T1000 (cell line): ENCODE measurements at places on chromosomes 6 and 20.
A peak's percentile ranks its signal among the peaks of the same experiment; 100 is the strongest.

DNA sequence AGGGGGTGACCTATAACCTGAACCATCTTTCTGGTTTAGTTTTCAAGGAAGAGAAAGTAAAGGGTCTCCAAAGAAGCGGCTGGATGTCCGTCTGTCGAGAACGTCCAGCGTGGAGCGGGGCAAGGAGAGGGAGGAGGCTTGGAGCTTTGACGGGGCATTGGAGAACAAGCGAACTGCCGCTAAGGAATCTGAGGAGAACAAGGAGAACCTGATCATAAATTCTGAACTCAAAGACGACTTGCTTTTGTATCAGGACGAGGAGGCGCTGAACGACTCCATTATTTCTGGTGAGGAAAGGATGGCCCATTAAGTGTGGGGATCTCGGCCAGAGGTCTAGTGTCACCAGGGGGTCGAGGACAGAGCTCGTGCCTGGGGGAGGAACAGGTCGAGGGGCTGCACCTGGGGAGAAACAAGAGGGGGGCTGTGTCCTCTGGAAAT is 159.2 kb downstream of the SYCP2 start:
- no peak for DNase-seq

DNA sequence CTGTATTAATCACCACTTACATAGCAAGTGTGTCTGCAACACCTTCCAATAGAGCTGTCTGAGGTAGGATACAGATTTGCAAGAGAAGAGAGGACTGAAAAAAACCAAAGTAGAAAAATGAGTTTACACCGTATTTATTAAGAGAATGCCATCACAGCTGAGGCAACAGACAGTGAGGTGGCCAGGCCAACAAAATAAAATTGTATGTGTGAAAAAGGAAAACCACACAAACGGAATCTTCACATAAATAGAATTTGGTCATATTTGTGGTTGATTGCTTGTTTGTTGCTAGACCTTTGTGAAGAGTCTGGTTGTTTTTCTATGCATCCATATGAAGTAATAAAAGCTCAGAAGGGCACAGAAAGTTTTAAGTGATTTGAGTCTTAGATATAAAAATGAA is 157.8 kb upstream of the TSHZ2 start:
- DNase-seq = no peak

- no peak for DNase-seq
Observed at GRCh38 chr6:45667766-45668165, 290.0 kb upstream of the SUPT3H start.

- no peak for DNase-seq
Observed at GRCh38 chr6:158160932-158161539, 7.0 kb downstream of the SERAC1 start.

DNA sequence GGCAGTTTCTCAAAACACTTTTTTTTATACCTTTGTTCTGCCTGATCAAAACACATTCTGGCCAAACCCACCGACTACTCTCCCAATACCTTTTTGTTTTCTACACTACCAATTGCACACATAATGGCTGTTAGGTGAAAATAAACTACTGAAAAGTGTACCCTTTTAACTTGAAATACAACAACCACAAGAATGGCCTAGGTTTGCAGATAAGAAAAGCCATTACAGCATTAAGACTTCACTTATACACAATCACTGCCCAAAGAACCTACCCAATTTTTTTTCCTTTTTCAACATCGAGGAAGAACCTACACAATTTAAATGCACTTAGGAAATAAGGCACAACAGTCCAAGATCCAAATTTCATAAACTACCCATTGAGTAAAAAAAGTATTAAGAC is 1.8 kb downstream of the SEC63 start:
- no peak for DNase-seq

GRCh38 chr6:38808039-38808438 is 92.9 kb downstream of the DNAH8 start:
- DNase-seq = no peak

DNA sequence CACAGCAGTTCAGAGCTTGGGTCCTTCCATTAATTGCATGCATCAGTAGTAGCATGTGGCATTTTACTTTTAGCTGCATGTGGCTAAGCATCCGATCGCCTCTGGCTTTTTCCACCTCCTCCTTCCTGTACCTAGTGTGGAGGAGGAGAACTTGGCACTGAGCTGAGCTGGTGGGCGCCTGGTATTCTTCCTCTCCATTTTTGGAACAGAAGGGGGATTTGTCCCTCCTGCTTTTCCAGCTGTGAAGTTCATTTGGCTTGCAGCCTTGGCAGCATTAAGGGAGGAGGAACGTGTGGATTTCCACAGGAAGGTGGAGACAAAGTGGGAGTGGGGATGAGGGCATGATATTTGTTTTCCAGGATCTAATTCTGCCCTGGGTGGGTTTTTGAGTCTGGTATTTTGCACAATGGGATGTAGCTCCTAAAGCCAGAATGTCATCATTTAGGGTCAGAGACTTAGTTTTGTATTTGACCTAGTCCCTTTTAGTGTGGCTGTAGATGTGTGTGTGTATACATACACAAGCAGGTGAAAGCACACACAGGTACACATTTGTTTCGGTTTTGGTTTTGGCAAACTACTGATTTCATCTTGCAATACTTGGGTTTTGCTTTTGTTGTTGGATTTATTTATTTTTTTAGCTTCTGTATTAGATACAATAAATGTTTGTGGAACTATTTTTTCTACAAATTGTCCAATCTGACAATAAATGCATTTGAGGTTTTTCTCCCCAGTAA is 90.0 kb downstream of the SASH1 start:
- DNase-seq = no peak

- DNase-seq = no peak
Observed at GRCh38 chr6:152218887-152219286, 411.4 kb downstream of the ESR1 start.

- no peak for DNase-seq
Observed at GRCh38 chr20:8735674-8736073, 333.2 kb upstream of the PLCB4 start.

GRCh38 chr6:165308926-165309731 is at the start of gene C6orf118:
Gene C6orf118 (minus strand): TSS chr6:165309605. CDS start chr6:165309586, 19 bp downstream.
- DNase-seq = peak; percentile 55

- DNase-seq = peak; percentile 30
Observed at GRCh38 chr20:49482621-49483017, at the start of gene KCNB1. Gene KCNB1 (minus strand): TSS chr20:49482668. CDS start chr20:49482480, 188 bp downstream.

DNA sequence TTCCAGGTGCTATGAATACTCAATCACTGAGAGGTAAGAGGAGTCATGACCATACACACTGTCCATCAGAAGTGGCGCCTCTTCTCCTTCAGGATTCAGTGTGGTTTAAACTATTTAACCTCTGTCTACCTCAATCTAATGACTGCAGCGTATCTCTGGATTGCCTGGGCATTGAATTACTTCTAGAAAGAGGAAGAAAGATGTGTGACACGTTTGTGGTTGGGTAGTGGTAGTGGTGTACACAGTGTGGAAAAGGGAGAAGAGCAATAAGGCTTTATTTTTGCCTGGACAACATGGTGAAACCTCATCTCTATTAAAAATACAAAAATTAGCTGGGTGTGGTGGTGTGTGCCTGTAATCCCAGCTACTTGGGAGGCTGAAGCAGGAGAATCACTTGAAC is 38.0 kb upstream of the ECHDC1 start:
- DNase-seq = no peak

- DNase-seq = no peak
Observed at GRCh38 chr20:4152696-4153235, 137.4 kb upstream of the RNF24 start.

DNA sequence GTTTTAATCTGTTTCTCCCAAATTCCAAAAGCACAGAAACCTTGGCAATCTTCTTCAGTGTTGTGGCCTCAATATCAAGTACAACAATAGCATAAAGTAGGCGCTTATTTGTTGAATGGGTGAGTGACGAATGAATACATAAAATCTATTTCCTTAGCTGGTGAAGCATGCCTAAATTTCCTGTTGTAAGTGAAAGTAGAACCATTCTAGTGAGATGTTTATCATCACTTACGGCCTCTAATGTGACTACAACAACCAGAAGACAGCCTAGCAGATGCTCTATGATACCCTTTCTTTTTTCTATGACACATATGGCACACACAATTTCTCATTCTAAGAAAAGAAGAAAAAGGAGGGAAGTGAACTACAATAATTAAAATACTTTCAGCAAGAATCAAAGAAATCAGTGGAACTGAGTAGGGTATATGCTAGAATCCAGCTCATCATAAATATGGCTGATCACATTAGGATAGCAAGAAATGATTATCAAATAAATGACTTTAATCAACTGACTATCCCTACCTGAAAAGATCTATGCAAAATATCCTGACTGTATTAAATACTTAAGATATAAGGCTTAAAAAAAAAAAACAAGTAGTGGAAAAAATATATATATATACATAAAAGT is 67.4 kb downstream of the BTBD9 start:
- no peak for DNase-seq

- no peak for DNase-seq
Observed at GRCh38 chr20:4216142-4216735, 200.9 kb upstream of the RNF24 start.
